ENCODE measurements at places on chromosomes 12 and 14.
A peak's percentile ranks its signal among the peaks of the same experiment; 100 is the strongest.

GRCh38 chr12:124524231-124524925, 43.0 kb downstream of the NCOR2 start:
- DNase-seq = peak; percentile 80

DNA sequence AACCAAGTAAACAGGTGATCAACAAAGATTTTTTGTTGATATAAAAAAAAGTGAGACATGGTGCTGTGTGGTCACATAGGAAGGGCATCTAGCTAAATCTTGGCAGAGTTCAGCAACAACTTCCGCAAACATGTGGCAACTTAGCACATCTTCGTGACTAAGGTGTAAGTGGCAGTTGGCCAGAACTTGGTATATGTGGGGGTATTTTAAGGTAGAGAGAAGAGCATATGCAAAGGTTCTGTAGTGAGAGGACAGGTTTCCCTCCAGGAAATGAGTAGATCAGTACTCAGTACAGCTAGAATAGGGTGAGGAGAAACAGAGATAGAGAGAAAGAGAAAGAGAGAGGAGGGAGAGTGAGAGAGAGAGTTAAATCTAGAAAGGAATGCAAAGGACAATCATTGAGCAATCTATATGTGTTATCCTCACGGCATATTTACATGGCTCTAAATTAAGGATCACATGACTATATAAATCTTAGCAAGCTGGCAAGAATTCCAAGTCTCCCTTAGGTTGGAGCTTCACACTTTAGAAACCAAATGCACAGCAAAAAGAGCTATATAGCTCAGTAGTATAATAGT, 227.7 kb upstream of the HMGA2 start:
- no peak for DNase-seq

DNA sequence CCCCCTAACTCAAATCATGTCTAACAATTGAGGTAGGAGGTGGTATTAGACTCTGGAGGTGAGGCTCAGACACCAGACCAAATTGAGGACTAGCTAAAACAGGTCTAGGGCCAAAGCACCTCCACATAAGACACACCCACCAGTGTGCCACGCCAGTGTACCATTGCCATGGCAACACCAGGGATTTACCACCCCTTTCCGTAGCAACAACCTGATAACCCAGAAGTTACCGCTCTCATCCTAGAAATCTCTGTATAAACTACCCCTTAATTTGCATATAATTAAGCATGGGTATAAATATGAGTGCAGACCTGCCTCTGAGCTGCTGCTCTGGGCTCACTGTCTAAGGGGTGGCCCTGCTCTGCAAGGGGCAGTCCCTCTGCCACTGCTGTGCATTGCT, 57.4 kb upstream of the PPP2R5C start:
- no peak for DNase-seq

DNA sequence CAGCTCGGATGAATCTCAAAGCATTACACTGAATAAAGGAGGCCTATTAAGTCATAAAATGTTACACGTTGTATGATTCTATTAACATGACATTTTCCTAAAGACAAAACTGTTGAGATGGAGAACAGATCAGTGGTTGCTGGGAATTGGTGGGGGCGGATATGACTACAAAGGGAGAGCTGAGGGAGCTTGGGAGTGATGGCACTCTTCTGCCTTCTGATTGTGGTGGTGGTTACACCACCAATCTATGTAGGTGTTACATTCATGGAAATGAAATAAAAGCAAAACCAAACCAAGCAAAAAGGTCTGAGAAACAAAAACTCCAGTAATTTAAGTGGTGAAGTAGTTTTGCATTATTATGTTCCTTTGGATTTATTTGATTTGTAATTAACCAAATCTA, 16.4 kb upstream of the EVL start:
- DNase-seq = no peak

- DNase-seq = peak; percentile 51
These were observed at the start of gene CACNA1C for GRCh38 chr12:2052826-2053678. Gene CACNA1C (plus strand): TSS chr12:2052987. CDS start chr12:2053563, 576 bp downstream.

- no peak for DNase-seq
These were observed 146.1 kb upstream of the FGD4 start for GRCh38 chr12:32253154-32253790.

DNA sequence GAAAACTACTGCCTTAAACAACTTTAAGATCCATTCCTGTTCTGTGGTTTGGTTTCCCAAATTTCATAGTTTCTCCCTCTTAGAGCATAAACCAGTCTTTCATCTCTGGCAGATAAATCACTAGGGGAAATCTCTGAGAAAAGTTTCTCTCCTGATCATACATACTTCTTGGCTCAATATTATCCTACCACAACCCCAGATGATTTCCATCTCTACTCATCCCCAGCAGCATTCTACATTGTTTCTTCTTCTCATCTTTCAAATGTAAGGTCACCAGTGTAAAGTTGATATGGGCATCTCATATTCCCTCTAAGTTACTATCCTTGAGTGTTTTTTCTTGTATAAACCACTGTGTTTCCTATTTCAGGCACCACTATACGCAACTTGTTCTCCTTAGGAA, 45.9 kb upstream of the PLEKHG7 start:
- no peak for DNase-seq
